ENCODE measurements at places on chromosomes 16 and 17. TPM values are rescaled to one million over a fixed set of nuclear protein-coding genes. Genes with fewer than 3 reads are reported as not detected.

DNA sequence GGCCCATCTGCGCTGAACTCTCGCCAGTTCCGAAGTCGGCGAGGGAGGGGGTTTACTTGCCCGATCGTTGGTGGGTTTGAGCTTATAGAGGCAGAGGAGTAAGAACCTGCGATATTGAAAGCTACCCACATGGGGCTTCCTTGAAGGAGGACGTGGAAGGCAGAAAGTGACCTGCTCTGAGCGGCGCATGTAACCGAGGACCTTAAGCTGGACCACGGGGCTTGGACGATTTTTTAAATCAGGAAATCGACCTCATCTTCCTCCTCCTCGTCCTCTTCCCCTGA lies 2.0 kb downstream of the PRAC2 start:
- no peak for DNase-seq

GRCh38 chr17:50209472-50210239 lies 8.2 kb upstream of the COL1A1 start:
- DNase-seq = peak; percentile 99

DNA sequence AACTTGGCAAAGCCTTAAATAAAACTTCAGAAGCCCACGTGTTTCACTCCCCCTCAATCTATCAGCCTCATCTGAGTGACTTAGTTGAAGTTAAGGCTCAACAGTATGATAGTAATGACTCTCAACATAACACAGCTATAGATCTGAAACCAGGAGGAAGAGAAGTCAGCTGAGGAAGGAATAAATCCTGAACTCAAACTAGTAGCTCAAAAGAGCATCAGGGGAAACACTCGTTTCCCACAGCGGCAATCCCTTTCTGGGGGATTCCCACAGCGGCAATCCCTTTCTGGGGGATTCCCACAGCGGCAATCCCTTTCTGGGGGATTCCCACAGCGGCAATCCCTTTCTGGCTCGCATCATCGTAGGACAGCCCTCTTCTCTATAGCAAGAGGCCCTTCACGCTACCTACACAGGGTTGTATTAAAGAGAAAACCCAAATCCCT lies 56.8 kb downstream of the ZZEF1 start:
- no peak for DNase-seq

Gene TBC1D3L
- polyA plus RNA-seq = 18.5 TPM

- peak; percentile 77 for DNase-seq
Observed at GRCh38 chr17:82418001-82418986, at the start of the genes HEXD and OGFOD3. Gene HEXD (plus strand): TSS chr17:82418347. CDS start chr17:82419800, 1,453 bp downstream. Gene OGFOD3 (minus strand): TSS chr17:82418586. CDS start chr17:82418485, 101 bp downstream.

Gene TSPAN10
- polyA plus RNA-seq = 1.5 TPM

DNA sequence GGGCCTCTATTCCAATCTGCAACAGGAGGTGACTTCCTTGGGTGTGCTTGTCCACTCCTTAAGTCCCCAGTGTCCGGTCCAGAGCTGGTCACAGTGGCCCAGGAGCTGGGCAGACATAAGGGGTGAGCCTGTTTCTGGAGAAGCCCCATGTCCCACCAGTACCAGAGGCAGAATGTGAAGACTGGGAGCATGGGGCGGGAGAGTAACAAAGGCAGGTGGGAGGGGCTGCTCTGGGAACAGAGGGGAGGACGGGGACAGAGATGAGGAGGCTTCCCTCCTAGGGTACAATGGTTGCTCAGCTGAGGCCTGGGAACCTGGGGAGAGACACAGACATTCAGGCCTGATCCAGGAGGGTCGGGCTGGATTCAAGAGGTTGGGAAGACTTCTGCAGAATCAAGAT lies 323.3 kb upstream of the TNRC6C start:
- no peak for DNase-seq

DNA sequence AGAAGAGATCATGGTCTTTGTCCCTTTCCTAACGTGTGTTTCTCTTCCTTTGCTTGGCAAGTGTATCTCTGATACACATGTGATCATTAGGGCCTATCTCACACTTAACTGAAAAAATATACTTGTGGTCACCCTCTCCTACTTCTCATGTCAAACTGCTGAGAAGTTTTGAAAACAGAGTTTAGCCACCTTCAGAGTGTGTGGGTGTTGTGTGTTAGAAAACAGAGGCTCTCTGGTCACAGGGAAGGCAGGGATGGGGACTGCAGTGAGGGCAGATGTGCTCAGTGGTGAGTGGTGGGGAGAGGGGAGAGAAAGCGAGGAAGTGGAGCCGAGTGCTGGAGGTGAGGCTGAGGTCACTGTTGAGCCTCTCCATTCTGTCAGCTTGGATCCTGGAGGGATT lies 29.4 kb downstream of the GRB7 start:
- no peak for DNase-seq

Gene PLA2G10
- not detected for polyA plus RNA-seq

DNA sequence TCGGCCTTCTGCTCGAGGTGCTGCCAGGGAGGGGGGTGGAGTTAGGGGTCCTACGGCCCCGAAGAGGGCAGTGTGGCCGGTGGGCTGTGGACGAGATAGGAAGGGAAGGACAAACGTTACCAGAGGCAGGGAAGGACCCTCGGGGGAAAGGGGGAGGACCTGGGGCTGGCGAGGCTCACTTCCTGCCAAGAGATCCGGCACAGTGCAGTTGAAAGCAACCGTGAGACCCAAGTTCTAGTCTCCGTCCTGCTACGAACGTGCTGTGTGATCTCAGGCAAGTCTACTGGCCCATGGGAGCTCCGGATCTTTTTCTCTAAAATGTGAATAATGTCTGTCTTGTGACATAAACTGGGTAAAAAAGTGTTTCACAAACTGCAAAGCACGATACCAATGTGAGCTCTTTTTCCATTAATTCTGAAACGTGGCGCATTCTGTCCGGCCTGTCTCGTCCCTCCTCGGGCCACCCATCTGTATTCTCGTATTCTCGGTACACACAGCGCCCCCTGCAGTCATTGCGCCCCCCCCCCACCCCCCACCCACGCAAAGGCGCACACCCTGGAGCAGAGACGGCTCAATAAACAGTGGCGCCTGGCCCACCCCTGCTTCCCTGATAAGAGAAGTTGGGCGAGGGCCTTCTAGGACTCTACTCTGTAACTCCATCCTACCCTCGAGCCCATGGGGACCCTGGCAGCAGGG lies 8.8 kb downstream of the CYGB start:
- DNase-seq = no peak

DNA sequence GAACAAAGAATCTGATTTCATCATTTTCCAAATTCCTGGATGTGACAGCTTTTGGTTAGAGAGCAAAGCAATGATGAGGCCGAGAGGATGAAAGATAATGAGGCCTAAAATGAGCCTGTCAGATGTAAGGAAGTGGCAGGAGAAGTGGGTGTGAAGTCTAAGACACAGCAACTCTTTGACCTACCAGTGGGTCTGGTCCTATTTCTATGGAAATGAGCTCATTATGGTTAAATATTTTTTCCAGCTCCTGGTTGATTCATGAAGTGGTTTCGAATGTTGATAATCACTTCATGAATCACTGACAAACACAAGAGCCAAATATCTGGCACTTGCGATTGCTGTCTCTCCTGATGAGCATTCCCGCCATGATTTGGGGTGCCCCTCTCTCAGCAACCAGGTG lies 273.3 kb upstream of the CDH5 start:
- DNase-seq = no peak

Gene FOXN1
- polyA plus RNA-seq = not detected

GRCh38 chr17:47730681-47731080 lies 2.4 kb upstream of the TBX21 start:
- DNase-seq = no peak

DNA sequence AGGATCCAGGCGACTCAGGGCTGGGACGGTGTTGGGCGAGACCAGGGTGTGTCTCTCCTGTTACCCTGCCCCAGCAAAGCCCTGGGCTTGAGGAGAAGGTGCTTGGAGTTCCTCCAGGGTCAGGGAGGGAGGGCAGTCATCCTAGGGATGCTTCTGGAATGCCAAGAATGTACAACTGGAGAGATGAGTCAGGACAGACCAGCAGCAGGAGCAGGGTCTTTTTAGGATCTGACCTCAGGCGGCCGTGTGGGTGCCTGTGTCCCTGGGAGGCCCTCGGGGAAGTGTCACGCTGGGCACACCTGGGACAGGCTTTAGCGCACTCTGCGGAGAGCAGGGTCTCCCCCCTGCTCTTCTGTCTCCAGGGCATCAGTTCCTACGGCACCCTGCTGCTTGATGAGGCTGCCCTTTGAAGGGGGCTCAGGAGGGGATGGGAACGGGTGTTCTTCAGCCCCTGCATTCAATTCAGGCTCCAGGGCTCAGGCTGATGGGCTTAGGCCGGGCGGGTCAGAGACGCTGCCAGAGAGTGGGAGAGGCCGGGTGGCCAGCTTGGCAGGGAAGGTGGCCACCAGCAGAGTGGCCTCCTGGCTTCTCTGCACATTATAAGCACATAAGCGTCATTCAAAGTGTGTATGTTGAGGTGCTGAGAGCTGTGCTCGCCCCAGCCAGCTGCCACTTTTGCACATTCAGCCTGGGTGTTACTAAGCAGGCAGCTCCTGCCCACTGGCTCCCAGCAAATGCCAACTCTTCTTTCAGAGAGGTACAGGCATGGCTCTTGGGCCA lies 8.4 kb upstream of the MTSS2 start:
- no peak for DNase-seq

DNA sequence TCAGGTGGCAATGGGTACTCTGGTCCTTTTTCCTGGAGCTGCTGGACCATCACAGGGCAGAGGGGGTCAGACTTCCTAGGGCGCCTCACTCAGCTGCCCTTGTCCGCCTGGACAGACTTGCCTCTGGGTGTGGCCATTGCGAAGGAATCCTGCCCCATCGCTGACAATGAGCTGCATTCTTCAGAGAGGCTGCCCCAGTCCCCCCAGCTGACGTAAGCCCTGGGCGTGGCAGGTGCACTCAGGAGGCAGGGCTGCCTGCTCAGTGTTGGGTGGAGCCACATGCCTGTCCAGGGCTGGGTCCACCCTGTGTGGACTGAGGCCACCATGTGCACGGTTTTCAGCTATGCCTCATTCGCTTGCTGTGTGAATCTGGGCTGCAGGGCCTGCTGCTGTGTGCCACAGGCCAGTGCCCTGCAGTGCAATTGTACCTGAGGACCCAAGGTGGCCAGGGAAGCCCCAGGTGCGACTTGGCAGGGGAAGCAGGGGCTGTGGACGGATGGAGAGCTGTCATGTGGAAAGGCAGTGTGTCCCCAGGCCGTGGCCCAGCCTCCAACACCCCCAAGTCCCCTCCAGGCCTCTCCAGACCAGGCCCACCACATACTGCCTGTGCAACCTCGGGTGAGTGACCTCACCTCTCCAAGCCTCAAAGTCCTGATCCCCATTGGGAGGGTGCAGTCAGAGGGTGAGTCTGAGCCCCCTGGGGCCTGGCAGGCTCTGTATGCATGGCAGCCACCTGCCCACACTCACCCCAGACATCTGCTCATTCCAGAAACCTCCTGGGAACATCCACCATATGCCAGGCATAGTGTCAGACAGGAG lies 14.0 kb upstream of the MPRIP start:
- no peak for DNase-seq

DNA sequence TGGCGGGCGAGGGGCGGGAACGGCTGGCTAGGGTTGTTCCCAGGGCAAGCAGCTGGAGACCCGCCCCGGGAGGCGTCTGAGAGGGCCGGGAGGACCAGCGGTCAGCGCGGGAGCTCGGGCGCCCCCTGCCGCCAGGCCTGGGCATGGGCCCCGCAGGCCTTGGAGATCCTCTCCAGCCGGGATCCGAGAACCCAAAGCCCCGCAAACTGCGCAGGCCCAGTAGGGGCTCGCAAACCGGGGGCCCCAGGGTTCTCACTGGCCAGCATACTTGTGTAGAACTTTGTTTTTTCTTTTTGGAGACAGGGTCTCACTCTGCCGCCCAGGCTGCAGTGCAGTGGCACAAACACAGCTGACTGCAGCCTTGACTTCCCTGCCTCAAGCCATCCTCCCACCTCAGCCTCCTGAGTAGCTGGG lies 20.8 kb upstream of the ZNF423 start:
- DNase-seq = peak; percentile 58

DNA sequence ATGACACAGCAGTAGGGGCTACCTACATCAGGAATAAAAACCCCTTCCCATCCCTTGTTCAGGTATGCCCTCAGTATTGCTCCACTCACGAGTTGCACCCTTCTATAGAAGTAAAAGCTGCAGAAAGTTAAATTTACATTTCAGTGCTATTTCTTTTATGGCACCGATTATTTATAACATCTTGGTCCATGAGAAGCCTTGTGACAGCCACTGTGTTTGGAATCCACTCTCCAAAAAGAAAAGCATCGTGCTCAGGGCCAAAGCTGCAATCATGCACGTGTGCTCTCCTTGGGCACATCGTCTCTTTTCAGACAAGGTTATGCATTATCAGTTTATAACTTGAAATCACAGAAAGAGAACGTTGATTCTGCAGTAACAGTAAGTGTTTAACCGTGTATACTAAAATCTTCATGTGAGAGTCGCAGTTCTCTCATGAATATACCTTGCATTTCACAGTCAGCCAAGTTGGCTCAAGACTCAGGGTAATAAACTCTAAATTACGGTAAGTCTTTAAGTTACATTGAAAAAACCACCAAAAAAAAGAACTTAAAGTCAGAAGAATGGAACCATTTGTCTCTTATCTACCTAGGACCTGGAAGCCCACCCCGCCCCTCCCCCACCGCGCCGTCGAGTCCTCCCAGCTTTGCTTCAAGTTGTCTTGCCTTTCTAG lies 189.6 kb downstream of the CPPED1 start:
- no peak for DNase-seq

Gene TSC2
- 70.3 TPM for polyA plus RNA-seq

GRCh38 chr17:48571024-48571818 lies 6.9 kb downstream of the HOXB4 start:
- no peak for DNase-seq

Measured in muscle of arm (tissue), 14 donors.